Right atrium auricular region (tissue), 2 donors: ENCODE measurements at places on chromosomes 11 and 22. TPM values are rescaled to one million over a fixed set of nuclear protein-coding genes. Genes with fewer than 3 reads are reported as not detected.

Gene RAPSN
- total RNA-seq: not detected

Gene OR6A2
- total RNA-seq: not detected

Gene TIGD3
- total RNA-seq: 0.22 TPM

Gene CHST1
- 2.7 TPM for total RNA-seq

Gene SPDYC
- not detected for total RNA-seq

Gene SPON1
- 22.8 TPM for total RNA-seq

Gene UCP2
- total RNA-seq: 8.2 TPM

Gene LRRC74B
- not detected for total RNA-seq

Gene RELT
- total RNA-seq: 7.0 TPM

DNA sequence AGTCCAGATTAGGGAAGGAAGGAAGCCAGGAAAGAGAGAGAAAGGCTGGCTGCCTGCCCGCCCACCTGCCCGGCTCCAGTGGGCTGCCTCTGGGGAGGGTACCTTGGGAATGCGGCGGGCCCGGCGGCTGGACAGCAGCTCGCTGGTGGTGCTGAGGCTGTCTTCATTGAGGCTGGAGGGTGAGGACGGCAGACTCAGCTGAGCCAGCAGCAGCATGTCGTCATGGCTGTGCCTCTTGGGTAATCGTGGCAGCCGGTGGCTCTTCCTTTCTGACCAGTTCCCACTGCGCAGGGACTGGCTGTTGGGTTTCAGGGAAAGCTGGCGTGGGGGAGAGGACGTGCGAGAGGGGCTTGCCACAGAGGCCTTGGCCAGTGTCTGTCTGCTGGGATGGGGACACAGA lies 32.9 kb downstream of the RPL27A start:
- peak; percentile 73 for DNase-seq

DNA sequence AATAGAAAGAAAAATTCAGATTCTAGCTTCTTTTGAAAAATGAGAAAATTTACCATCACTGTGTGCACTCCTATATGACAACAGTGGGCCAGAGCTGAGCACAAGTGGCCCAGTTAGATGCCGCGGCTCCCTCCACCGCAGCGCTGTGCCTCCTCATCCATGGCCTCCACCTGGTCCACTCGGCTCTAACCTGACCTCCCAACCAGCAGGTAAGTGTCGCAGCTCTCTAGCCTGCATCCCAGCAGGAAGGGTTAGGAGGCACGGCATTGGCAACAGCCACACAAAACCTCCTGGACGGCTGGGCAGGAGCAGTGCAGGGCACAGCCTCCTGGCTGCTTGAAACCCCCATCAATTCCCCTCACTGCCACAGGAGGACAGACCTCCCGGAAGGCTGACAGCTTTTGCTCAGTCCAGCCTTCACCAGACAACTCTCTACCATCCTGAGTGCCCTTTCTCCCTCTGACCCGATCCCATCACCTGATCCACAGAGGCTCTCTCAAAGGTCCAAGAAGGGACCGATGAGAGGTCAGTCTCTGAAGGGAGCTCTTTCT lies 76.1 kb downstream of the RPL27A start:
- no peak for DNase-seq

- no peak for DNase-seq
Measured at GRCh38 chr11:119936426-119936825, 201.5 kb downstream of the TRIM29 start.

- no peak for DNase-seq
Measured at GRCh38 chr22:50706481-50707125, 31.4 kb upstream of the ACR start.

GRCh38 chr11:77127920-77128691 lies at the start of gene MYO7A:
Gene MYO7A (plus strand): TSS chr11:77128246. CDS start chr11:77130635, 2,389 bp downstream.
- no peak for DNase-seq

DNA sequence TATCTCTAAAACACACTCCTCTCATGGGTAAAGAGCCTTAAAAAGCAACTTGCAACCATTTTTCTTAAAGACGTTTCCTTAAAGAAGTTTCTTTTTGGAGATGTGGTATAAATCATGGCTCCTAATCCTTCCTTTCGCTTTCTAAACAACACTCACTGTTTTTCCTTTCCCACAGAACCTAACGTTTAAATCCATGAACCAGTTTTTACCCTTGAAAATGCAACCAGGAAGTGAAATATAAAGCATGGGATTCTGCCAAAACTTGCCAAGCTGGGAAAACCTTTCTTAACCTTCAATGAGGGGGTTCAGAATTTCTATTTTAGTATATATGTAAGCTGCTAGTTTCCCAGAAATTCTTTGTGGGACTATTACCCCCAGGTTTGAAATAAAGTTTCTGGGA lies 8.6 kb downstream of the PLEKHA7 start:
- DNase-seq: no peak

DNA sequence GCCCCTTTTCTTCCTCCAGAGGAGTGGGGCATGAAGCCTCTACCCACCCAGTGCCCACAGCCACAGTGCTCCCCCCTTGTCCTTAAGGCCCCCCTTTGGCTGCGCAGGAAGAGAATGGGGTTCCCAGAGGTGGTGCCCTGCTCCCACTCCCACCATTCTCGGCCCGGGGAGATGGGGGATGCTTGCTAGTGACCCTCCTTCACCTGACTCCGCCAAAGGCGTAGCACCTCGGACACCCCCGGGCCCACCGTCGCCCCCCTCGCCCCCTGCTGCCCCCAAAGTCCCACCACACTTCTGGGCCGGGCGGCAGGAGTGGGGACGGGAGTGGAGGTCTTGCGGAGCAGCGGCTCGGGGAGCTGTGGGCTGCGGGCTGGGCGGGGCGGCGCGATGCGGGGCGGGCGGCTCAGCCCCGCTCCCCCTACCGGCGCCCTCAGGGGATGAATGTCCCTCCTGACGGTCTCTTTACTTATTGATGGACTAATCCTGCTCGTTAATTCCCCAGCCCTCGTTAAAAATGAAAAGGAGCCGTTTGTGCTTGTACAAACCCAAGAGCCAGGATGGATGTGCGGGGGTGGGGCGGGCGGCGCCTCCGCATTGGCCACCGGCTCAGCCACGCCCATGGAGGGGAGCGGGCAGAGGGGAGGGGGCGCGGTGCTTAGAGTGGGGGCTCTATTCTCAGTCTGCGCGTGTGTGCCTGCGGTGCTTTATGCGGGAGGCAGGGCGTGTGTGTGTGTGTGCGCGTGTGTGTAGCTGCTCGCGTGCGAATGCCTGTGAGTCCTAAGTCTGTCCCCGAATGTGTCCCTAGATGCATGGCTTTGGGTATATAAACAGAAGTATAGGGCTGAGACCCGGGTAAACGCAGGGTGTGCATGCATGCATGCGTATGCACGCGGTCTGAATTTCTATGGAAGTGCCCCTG lies 25.6 kb downstream of the SYT7 start:
- DNase-seq: no peak

- DNase-seq: no peak
Measured at GRCh38 chr22:27836181-27836580, 34.6 kb upstream of the MN1 start.

GRCh38 chr11:118690553-118691304 lies 11.3 kb upstream of the TREH start:
- no peak for DNase-seq

GRCh38 chr22:20154602-20155187 lies 3.8 kb upstream of the CCDC188 start:
- no peak for DNase-seq

- DNase-seq: no peak
Measured at GRCh38 chr11:27976262-27976661, 131.7 kb downstream of the KIF18A start.

- DNase-seq: no peak
Measured at GRCh38 chr11:60992842-60993409, 21.4 kb downstream of the CD6 start.

DNA sequence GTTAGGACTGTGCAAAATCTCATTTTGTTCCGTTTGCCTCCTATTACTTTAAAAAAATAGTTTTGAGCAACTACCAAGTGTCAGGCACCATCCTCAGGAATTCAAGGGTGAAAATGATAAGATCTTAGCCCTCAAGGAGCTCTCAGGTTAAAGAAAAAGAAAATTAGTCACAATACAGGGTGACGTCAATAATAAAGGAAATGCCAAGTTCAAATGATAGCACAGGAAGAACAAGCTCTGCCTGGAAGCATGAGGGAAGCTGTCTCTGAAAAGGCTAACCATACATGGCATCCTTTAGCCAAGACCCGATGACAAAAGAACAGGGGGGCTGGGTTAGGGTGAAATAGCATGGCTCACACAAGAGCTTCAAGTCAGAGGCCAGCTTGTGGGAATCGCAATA lies 11.1 kb upstream of the MPZL2 start:
- DNase-seq: no peak

DNA sequence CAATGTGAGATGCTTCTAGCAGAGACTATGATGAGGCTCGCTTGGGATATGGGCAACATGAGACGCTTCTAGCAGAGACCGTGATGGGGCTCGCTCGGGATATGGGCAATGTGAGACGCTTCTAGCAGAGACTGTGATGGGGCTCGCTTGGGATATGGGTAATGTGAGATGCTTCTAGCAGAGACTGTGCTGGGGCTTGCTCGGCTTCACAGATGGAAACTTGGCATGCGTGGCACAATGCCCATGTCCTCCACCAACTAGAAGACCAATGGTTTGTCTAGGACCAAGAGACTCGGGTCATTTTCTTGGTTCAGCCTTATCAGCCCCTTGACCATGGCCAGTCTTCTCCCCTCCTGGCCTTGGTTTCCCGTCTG lies 7.1 kb downstream of the MYEOV start:
- no peak for DNase-seq

GRCh38 chr11:67288198-67288451 lies 978 bp upstream of the ANKRD13D start:
- no peak for DNase-seq

DNA sequence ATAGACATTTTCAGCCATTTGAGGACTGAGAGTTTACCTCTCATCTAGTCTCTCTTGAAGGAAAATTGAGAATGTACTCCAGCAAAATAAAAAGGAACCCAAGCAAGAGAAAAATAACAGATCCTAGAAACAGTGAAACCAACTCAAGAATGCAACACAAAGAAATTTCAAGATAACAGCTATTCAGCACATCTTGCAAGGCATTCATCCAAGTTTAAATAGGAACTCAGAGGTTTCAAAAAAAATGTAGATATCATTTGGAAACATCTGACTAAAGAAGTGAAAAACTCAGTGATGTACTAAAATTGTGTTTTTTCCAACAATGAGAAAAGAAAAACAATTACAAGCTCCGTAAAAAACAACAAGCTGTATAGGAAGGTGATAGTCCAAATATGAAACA lies 76.4 kb downstream of the TMEM135 start:
- DNase-seq: no peak

- no peak for DNase-seq
Measured at GRCh38 chr22:40044870-40045834, 50.4 kb downstream of the FAM83F start.

DNA sequence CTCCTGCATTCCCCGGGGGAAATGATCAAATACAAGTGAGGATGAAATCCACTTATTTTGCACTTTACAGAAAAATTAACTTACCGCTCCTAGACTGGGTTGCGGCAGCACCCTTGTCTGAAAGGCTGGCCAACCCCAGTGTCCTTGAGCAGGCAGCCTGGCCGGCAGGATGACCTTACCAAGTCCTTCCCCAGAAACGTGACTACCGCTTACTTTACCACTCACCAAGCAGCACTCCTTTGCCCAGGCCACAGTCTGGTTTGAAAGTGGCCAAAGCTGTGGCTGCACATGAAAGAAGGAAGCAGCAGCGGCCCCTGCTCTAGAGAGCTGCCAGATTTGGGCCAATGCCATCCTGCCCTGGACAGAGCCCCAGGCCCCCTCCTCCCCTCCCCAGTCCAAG lies 20.3 kb downstream of the MYH9 start:
- DNase-seq: no peak

DNA sequence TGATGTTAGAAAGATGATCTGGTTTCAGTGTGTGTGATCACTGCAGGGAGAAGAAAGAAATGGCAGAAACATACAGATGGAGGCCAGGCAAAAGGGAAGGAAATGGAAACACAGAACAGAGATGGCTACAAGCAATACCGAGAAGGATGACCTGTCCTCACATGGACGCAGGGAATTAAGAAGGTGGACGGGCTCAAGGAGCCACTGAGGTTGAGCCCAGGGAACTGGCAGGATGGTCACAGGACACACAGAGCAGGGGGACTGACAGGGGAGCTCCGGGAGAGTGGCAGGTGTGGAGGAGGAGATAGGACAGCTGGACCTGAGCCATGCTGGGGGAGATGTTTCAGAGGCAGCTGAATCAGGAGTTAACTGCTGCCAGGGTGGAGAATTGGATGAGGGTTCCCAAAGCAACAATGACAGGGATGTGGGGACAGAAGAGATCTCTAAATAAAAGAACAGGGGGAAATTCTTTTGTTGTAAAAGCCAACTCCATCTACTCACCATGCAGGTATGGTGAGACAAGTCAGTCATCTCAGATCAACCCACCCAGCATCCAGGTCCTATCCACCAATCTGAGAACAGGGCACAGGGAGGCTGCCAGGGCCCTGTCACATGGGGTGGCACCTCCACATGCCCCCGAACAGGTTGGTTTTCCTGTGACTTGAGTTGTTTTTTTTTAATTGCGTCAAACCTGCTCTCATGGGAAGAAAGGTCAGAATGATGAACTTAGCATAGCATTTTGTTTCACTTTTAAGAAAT lies 26.3 kb downstream of the KLHL22 start:
- no peak for DNase-seq
